Suppressor macrophage treated with lipopolysaccharide for 4 hours (primary cell): ENCODE measurements at places on chromosomes 5 and 9.

DNA sequence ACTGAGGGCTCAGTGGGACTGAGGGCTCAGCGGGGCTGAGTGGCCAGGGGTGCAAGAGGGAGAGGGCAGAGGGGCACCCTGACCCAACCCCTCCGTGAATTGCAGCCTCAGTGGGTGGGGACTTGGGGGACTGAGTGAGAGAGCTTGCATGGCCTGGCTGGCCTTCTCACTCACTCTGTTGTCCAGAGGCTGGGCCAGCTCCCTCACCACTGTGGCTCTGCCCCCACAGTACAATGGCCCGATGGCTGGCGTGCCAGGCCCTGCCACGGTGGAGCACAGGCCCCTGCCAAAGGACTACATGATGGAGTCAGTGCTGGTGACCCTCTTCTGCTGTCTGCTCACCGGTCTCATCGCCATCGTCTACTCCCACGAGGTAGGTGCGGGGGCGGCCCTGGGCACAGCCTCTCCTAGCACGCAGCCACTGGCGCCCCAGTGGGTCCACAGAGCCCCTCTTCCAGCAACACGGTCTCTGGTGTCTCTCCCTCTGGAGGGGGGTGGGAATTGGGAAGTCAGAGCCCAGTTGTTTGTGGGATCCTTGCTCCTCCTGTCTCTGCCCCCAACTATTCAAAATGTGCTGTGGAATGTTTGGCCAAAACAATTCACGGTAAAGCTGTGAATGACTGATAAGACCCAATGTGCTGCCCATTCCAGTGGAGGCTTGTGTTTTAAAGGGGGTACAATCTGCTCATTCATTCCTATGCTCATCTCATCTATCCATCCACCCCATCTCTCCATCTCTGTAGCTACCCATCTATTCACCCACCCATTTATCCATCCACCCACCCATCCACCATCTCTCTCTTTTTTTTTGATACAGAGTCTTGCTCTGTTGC lies 10.7 kb downstream of the PRRT1B start:
- DNase-seq: no peak

DNA sequence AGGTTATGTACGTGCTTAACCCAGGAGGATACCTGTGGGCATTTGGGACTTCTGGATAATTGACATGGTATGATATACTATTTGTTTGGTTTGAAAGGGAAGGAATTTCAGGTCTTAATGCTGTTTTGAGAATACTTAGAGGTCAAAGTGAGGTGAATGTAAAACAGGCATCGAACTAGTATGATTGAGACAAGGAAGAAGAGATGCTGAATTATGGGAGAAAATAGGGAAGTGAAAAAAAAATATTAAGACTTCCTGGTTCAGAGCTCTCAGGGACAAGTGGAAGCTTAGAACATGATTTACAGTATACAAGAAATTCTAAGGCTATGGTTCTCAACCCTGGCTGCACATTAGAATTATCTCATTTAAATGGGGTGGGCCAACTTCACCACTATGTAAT lies 115.3 kb downstream of the CD180 start:
- peak; percentile 14 for DNase-seq

DNA sequence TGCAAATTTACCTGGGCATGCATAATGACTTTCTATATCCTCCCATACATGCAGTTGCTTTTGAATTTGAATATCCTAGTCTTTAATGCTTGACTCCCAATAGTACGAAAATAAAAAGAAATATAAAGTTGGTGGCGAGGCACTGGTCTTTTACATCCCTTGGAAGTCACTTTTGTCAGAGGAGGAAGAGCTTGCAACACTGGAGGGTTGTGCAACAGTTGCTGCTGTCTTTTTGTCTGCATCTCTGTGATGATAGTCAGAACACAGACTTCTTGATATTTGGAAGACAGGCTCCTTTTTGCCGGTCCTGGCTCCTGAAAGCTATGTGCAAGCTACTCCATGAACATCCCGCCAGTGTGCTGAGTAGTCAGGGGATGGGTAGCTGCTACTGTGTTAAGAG lies 16.8 kb upstream of the SGCD start:
- no peak for DNase-seq

DNA sequence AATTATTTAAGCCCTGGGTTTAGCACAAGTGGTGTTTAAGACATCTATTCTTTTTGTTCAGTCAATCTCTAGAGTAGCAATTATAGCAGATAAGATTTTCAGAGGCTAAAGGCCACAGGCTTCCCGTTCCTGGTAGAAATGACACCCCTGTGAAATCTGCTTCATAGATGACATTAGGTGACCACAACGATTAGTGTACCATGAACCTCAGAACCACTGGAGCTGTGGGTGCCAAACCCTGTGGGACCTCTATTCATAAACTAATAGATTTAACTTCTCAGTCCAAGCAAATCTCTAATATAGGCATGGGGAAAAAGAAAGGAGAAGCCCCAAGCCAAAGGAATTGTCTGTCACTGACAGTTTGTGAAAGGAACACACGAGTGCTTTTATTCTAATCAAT lies 207.4 kb downstream of the ARRDC3 start:
- no peak for DNase-seq

DNA sequence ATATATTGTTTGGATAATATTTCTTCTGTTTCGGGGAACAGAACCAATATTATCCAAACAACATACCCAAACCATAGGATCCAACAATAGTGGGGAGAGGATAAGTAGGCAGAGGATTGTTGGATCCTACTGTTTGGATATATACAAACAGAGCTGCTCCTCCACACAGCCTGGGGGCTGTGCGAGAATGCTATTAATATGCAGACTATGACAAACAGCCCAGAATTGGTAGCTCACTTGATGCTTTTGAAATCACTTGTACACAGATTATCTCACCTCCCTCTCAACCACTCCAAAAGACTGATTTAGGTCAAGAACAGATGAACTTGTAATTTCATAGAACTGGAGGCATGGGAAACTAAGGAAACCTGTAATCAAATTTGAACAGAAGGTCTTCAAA lies 24.4 kb upstream of the MLANA start:
- DNase-seq: no peak

- DNase-seq: no peak
Measured at GRCh38 chr5:85428426-85428934, 1043.8 kb upstream of the EDIL3 start.

DNA sequence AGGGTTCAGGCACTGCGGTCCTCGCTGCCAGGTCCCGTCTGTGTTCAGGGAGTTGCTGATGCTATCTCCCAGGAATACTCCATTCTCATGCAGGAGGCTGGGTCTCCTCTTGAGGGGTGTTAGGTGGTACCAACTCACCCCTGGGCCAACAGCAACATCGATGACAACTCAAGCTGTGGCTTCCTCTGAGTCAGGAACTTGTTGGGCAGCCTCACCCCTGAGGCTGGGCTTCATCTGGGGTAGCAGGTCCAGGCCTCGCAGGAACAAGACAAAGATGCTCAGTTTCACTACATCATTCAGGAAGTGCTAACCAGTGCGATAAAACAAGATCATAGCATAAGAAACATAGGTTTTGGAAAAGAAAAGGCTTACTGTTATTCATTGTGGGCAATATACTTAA lies 125.9 kb downstream of the SYK start:
- DNase-seq: no peak

GRCh38 chr9:133351908-133352634 lies 4.1 kb downstream of the RPL7A start:
- peak; percentile 68 for DNase-seq

DNA sequence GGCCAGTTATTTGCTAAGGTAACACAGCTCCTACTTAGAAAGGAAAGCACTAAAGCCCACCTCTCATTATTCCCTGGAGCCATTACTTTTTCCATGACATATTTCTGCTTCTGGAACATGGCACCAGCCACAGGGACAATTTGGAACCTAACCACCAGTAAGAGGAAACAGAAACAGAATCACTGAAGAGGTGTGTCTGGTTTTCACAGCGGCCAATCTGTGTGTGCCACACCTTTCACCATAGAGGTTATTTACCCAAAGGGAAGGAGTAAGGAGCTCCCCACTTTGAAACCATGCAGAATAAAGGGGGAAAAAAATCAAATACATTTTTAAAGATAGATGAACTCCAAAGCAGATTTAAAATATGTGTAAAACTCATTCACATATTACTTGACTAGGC lies 21.1 kb downstream of the PRUNE2 start:
- DNase-seq: no peak

- DNase-seq: no peak
Measured at GRCh38 chr9:83423815-83424707, 114.1 kb downstream of the FRMD3 start.

- DNase-seq: no peak
Measured at GRCh38 chr9:87238545-87238944, 259.1 kb upstream of the DAPK1 start.

- no peak for DNase-seq
Measured at GRCh38 chr5:14816374-14816998, 55.1 kb downstream of the ANKH start.

- DNase-seq: peak; percentile 87
Measured at GRCh38 chr9:130997925-130998596, 10.9 kb upstream of the LAMC3 start.

DNA sequence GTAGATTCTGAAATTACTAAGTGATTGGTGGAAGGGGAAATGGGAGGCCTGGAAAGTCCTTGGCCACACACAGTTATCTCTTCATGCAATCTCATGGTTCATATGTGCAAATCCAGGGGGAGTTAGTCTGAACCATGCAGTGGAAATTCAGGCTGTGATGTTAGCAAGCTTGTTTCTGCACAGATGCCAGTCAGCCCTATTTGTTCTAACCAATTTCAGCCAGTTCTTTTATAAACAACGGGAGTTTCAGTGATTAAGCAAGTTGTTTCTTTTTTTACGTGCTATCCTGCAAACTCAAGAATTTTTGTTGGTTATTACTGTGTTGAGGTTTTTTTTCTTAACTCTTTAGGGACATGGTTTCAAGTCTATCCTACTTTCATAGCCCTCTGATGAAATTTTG lies 298.0 kb downstream of the FER start:
- DNase-seq: no peak

GRCh38 chr5:119878712-119879111 lies 249.4 kb downstream of the FAM170A start:
- no peak for DNase-seq

DNA sequence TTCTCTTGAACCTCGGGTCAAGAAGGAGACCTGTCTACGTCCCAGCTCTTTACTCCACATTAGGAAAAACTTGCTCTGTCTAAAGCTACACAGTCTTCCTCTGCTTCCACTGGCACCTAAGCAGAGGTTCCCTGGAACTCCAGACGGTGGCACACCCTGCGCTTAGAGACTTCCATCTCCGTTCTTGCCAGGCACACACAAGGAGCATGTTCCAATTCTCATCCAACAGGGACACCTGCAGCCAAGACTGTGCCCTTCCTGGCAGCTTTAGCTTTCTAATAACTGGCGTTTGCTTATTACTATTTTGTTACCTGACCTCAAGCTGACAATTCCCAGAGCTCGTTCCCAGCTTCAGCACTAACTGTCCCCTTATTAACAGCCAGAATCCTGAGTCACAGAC lies 16.0 kb downstream of the CAPSL start:
- DNase-seq: no peak

DNA sequence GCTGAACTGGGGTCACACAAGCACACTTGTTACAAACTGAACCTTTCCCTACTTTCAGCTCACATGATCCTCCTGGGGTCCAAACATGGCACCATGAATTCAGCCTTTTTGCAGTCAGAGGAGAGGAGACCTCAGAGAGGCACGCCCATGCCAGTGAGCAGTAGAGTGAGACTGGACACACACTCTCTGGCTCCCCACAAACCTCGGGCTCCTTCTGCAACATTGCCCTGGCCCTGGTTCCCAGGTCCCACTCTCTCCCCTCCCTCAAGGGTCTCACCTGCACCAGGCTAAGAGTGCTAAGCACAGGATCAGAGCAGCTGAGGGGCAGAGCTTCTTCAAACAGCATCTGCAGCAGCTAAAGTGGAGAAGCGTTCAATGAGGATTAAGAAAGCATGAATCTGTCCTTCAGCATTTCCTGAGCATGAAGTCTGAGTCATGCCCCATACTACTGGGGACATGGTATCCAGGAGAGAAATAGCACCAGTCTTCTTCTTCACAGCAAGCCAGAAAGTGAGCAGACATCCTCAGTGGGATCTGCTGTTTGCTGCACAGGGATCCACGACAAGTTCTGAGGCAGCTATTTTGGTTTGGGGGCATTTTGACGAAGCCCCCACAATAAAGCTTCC lies 27.2 kb downstream of the SLC35A4 start:
- peak; percentile 74 for DNase-seq

- peak; percentile 62 for DNase-seq
Measured at GRCh38 chr5:111735583-111736270, 21.3 kb downstream of the NREP start.

- no peak for DNase-seq
Measured at GRCh38 chr5:1819458-1819857, 18.3 kb downstream of the NDUFS6 start.

- DNase-seq: no peak
Measured at GRCh38 chr9:111237447-111237846, 92.6 kb downstream of the OR2K2 start.

GRCh38 chr9:130128251-130128650 lies 44.0 kb upstream of the NCS1 start:
- peak; percentile 71 for DNase-seq

- no peak for DNase-seq
Measured at GRCh38 chr5:67009028-67009427, 187.6 kb downstream of the CD180 start.

DNA sequence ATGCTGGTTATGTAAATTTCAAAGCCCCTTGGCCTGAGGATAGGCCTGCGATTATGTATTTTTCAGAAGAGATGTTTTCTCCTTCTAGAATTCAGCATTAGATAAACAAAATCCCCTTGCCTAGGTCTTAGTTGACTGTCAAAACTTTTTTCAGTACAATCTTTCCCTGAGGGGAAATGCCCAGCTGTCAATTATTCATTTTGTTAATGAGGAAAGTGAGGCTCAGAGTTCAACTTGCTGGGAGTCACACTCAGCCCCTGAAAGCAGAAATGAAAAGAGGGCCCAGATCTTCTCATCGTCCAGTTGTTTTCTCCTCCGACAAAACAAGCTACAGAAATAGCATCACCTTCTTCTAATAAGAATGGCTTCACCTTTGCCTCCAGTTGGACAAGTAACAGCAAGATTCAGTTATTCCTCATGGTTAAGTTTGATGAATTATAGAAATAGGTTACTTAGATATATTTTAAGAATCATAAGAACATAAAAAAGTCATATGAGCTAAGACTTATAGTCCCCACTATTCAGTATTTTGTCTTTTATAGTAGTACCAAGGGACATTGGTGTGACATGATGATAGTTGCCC lies 627.1 kb upstream of the WWC1 start:
- DNase-seq: no peak

GRCh38 chr9:96004379-96004778 lies 128.9 kb downstream of the ERCC6L2 start:
- DNase-seq: no peak

GRCh38 chr5:136199408-136199807 lies 6.4 kb upstream of the SMIM32 start:
- DNase-seq: no peak

- no peak for DNase-seq
Measured at GRCh38 chr5:2014058-2014610, 131.4 kb upstream of the IRX4 start.

GRCh38 chr5:111248571-111248970 lies 24.4 kb downstream of the CAMK4 start:
- DNase-seq: no peak

DNA sequence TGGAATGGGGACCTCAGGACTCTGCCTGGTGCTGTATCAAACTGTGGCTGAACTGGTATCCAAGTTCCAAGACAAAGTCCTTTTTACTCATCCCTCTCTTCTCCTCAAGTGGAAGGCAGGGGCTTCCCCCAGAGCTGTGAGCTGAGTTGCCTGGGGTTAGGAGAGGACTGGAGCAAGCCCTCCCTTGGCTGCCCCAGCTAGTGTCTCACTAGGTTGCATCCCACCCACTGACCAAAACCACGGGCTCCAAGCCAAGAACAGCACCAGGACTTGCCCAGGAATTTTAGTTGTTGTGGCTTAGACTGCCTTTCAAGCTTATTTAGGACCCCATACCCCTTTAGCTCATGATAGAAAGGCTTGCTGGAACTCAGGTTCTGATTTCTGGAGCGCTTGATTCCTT lies 158.7 kb upstream of the TNC start:
- DNase-seq: no peak
